Stimulated activated effector memory CD8-positive, alpha-beta T cell treated with anti-CD3 and anti-CD28 coated beads, Interleukin-12 subunit alpha, Interleukin-12 subunit beta, amount 100 ng/mL, for 72 hours (primary cell): ENCODE measurements at places on chromosomes 6 and 20.

DNA sequence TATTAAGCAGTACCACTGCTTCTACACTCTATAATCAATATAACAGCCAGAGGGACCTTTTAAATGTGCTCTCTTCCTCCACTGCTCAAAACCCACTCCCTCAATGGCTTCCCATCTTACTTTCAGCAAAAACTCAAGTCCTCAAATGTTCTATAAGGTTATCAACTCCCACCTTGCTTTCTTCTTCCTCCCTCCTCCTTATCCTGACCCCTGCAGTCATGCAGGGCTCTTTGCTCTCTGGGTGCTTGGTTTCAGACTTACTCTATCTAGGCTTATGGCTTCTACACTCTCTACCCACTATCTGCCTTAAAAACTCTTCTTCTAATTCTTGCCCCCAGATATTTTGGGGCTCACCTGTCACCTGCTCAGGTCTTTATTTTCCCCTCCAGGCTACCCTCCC is 5.3 kb downstream of the ARHGAP18 start:
- DNase-seq, result no peak

GRCh38 chr6:72525821-72526510 is 95.9 kb upstream of the KCNQ5 start:
- no peak for DNase-seq

DNA sequence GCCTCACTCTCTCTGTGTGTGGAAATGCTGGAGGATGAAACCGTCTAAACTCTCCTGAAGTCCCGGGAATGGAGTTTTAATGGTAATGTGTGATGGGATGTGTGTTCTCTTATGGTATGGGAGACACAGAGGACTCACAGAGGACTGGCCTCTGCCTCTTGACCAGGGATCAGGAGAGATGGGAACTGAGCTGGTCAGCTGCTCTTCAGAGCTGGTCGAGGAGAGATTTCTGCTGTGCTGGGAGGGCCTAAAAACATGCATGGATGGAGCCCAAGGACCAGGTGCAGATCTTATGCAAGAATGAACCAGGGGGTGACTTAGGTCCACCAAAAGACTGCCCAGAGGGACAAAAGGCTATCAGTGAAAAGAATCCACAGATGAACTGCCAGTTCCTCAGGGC is 27.3 kb upstream of the GMDS start:
- DNase-seq, result no peak

GRCh38 chr20:42197599-42197998 is 579.4 kb upstream of the CHD6 start:
- DNase-seq, result no peak

- DNase-seq, result no peak
Observed at GRCh38 chr6:90160013-90160412, 136.6 kb downstream of the BACH2 start.

DNA sequence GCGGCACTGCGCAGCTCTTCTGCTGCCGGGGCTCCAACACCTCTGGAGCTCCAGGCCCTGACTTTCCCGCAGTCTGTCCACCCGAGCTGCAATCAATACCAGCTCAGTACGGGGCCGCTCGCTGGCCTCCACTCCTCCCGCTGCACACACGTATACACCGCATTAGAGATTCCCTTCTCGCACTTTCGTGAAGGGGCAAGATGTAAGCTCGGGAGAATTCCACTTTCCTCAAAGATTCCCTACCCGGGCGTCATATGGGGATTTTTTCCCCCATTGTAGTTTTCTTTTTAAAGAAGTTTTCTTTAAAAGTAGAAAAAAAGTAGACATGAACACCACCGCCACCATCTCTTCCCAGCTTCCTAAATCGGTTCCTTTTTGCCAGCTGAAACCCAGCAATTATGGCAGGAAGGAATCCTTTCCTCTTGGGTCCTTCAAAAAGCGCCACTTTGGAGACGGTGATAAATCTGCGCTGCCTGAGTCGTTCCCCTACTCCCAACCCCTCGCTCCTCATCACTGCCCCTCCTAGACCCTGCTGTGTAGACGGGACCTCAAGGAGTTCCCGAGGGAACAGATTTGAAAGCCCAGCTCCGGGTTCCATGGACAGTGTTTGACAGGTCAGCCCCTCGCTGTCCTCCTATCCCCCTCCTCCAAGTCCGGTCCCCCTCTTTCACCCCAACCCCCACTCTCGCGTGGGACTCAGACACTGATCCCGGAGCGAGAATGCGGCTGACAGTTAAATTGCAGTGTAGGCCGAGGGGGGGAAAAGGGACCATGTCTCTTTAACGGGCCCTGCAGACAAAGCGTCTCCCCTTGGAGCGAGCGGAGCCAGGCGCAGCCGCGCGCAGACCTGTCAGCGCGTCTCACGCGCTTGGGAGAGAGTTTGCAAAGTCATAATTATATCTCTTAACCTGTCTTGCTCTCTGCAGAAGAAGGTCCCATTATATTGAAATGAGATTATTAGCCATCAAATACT is 39.5 kb downstream of the NCR2 start:
- DNase-seq, result no peak

- DNase-seq, result no peak
Observed at GRCh38 chr20:41538810-41539596, 79.2 kb downstream of the CHD6 start.

DNA sequence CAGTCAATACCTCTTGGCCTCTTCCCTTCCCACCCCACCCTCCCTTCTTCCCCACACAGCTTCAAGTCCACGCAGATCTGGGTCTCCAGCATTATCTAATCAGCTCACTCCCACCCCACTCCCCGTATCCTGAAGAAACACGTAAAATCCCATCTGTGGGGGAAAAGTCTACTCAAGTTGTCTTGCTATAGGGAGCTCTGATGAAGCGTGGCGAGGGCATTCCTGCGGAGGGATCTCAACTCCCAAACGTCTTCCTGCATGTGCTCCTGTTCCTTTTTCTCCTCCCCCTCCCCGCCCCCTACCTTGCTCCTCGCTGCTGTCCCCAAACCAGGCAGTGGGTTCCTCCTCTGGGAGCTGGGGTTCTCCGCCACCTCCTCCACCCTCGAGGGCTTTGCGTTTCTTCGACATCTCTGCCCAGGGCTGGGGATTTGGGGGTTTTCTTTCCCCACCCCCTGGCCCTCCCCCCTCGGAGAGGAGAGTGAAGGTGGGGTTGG is 181.8 kb downstream of the TBXT start:
- no peak for DNase-seq

DNA sequence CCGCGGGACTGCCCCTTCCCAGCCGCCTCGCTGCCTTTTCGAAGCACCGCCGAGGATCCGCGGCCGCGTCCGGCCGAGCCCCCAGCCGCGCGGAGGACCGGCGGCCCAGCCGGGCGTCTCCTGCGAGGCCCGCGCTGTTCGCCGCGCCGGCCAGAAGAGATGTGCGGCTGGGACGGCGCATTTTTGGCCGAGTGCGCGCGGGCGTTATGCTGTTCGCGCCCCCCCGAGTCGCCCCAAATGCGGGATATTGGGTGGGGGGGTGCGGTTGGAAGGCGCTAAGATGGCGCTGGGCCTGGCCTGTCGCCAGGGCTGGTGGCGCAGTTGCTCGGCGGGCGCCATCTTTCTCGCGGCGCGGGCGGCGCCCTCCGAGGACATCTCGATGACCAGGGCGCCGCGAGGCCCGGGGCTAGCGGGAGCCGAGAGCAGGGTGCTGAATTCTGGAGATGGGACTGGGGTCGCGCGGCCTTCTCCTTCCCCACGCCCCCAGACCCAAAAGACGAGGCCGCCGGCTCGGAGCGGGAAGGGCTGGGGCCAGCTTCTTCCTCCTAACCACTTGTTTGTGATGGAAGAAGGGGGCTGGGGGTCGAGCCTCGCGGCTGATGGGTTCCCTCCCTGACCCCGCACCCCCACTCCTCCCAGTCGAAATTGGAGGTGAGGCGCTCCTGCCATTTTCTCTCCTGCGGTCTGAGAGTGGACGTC is 1.5 kb downstream of the BICRAL start:
- DNase-seq, result peak; percentile 74

DNA sequence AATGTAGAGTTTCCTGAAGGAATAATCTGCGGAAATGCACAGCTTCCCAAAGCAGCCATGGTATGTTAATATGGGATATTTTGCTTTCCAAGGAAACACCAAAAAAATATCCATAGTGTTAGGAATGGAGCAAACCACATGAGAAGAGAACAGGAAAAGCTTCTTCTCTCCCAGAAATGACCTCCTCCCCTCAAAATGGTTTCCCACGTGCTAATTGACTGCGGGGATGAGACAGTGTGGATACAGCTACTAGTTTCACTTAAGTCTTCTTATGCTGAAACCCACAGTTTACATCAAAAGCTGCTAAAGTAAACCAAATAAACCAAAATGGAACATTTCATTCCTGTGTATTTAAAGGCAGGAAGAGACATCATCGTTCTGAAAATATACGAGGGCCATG is 69.4 kb downstream of the FYN start:
- no peak for DNase-seq
